Activated effector memory CD4-positive, alpha-beta T cell treated with Interleukin-2 at 50 U/mL for 16 hours (primary cell): ENCODE measurements at places on chromosomes 5 and 9.

DNA sequence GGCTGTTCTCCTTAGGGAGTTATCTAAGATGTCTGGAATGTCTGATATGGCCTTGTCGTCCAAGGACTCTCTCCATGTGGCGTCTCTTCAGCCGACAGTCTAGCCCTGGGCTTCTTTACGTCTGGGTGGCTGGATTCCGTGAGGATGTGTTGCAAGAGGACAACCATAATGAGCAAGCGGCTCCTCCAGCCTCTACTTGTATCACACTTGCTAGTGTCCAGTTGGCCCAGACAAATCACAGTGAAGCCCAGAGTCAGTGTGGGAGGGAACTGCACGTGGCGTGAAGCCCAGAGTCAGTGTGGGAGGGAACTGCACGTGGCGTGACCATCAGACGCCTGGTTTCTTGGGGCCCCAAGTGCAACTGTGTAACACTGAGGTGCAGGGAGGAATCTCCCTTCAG, 61.1 kb downstream of the COL23A1 start:
- no peak for DNase-seq

- no peak for DNase-seq
These were observed 815.8 kb downstream of the EFNA5 start for GRCh38 chr5:106854922-106855321.

GRCh38 chr5:143374496-143375217, 28.8 kb downstream of the NR3C1 start:
- no peak for DNase-seq

- no peak for DNase-seq
These were observed 131.6 kb upstream of the NIPBL start for GRCh38 chr5:36744773-36745589.

DNA sequence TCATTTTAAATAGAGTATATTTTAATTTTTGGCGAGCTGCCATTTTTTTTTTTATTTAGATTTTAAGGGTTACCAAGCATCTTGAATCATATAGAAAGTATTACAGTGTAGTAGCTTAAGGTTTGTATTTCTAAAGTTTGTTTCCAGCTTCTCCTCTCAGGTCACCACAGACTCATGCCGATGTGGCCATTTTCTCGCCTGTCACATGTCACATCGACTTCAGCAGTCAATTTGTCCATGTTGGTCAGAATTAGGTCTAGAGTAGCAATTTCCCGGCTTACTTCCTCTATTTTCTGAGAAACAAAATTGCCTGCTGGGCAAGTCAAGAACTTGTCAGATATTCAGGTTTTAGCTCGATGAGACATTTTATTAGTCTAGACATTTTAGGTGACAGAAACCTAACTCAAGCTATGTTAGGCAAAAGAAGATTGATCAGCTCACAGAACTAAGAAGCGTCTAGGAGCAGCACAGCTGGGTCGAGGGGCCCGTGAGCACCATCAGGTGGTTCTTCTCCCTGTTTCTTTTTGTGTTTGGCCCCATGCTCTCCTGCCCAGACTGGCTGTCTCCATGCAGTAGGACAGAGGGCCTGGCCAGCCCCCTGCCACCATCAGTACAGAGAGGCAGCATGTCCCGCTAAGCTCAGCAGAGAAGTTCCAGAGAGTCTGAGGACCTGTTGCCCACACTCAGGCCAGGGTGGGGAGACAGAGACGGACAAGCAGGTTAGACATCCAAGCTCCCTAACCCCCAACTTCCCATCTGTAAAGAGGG, 48.4 kb upstream of the AFAP1L1 start:
- no peak for DNase-seq

DNA sequence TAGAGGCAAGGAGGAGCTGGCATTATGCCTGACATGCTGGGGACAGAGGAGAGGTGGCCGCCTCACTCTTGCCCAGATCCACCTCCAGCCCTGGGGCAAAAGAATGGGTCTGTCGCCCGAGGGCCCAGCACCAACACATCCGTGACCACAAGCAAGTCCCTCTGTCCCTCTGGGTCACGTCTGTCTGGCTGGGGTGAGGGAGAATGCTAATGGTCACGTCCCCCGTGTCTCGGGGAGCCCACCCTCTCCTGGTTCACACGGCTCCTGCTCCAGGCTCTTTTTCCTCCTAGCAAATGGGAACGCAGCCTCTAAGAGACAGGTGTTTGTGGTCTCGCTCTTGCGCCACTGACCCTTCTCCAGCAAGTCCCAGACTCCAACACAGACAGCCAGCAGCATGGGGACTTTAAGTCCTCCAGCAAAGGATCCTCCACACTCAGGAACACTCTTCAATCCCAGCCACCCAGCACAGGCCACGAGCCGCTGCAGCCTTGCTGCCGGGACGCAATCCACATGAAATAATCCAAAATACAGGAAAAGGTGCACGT, 4.1 kb downstream of the ENG start:
- no peak for DNase-seq

GRCh38 chr5:132489871-132490483, 596 bp downstream of the IRF1 start:
- peak; percentile 57 for DNase-seq

DNA sequence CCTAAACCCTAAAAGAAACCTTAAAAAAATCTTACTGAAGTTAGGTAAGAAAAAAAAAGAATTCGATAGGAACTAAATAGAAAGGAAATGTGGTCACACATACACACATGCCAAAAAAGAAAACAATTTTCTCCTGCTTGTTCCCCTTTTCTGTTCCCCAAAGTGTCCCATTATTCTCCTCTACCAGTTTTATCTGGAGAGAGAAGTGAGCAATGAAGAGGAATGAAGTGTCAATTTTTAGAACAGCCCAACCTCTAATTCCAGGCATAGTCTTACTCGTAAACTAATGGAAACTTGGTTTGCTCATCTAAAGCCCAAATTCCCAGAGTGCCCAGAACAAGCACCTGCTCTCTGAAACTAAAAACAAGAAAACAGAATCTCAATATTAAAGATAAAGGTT, 26.1 kb downstream of the AP3B1 start:
- DNase-seq: no peak
